PC-9 (cell line): ENCODE measurements at places on chromosomes 2 and 18. TPM values are rescaled to one million over a fixed set of nuclear protein-coding genes. Genes with fewer than 3 reads are reported as not detected.

The TACR1 gene
- total RNA-seq, result not detected in 2 replicates

The KCNIP3 gene
- 3.5 and 4.5 TPM in 2 replicates for total RNA-seq

The ZNF396 gene
- total RNA-seq, result 1.9 and 2.0 TPM in 2 replicates

The SERPINB4 gene
- not detected in 2 replicates for total RNA-seq

The AQP12B gene
- total RNA-seq, result not detected in 2 replicates

The KCNE4 gene
- total RNA-seq, result 0.11 TPM in 1 of 2 replicates, not detected in the other

The ST8SIA5 gene
- total RNA-seq, result not detected in 2 replicates
